ENCODE measurements at places on chromosomes 5 and 9.

DNA sequence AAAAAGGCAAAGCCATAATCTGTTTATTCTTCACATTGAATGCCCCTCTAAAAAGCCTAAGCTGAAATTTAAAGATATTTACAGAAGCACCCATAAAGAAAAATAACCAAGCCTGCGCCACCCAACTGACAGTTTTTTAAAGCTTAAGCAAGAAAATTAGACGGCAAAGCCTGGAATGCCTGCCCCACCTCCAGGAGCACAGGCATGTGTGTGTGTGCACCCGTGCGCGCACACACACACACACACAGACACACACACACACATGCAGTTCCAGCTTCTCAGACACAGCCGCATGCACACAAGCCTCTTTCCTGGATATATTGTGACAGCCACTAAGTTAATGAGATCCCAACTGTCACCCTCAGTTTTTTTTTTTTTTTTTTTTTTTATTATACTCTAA is 88.2 kb downstream of the FRMD3 start:
- DNase-seq: no peak

DNA sequence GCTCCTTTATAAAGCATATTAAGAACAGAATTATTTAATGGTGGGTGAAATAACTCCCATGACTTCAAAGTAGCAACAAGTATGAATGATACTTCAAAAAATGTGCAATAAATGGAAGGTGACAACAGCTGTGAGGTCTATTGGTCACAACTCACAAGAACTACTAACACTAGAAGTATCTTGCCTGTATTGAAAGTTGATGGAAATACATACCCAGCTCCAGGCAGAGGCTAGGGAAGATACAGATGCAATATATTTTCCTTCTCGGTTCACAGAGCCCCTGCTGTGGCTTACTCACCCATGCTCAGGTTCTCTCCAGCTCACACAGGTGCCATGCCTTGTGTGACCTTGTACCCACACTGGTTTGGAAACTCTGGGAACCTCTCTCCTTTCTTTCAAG is 133.8 kb downstream of the LIFR start:
- no peak for DNase-seq

DNA sequence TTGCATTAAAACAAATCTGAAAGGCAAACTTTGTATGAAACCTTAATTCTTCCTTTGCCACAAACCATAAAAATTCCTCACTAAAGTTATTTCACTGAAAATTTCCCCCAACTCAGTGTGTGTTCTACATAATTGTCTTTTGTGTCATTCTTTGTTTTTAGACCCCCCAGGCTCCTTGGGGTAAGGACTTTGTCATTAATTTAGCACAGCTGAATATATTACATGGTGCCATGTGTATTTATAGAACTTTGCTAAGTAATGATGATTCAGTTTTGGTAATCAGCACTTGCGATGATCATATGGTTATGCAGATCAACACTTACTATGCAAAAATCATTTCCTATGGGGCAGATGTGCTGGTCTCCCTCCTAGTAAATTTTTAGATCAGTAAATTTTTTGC is 712.1 kb upstream of the MEF2C start:
- DNase-seq: no peak

DNA sequence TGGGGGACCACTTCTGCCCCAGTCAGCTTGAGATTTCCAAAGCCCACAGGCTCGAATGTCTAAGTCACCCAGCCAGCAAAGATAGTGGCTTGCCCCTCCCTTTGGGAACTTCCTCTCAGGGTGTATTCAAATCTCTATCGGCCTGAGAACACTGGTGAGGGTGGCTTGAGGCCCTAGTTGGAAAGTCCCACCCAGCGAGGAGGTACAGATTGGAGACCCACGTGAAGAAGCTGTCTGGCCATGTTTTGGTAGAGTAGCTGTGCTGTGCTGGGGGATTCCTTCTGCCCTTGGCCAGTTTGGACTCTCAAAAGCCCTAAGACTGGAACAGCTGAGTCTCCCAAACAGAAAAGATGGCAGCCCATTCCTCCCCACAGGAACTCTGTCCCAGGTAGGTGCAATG is 172.7 kb upstream of the RIOK2 start:
- DNase-seq: no peak

DNA sequence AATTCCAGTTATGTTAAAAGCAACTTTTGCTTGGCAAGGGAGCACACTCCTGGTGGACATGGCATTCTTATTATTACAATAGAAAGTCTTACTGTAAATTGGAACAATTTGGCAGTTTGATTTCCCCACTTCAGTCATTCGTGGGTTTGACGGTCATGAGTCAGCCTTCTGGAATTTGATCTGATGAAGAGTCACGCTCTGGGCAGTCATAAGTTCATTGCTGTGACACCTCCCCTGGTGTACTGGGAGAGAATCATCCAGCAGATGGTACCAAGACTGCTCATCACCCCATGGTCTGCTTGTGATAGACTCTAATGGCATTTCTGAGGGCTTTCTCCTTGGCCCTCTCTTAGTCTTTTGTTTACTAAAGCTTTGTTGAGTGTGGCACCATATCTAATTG is 53.8 kb downstream of the GLRA1 start:
- DNase-seq: no peak

- DNase-seq: no peak
These were observed 730.0 kb downstream of the MAT2B start for GRCh38 chr5:164235300-164235891.
